ENCODE measurements at places on chromosomes 11 and 22.

DNA sequence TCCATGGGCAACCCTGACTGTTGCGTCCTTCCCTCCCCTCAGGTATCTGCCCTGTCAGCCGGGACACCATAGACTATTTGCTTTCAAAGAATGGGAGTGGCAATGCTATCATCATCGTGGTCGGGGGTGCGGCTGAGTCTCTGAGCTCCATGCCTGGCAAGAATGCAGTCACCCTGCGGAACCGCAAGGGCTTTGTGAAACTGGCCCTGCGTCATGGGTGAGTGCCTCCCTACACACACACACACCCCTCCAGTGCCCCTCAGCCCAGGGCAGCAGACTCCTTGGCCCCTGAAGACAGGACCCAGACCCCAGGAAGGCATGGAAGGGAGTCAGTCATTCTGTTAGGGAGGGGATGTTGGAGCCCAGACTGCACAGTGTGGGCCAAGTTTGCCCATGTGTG is 17.9 kb upstream of the UVRAG start:
- no peak for DNase-seq

- DNase-seq, result no peak
Measured at GRCh38 chr11:34178209-34178821, 72.9 kb downstream of the NAT10 start.

DNA sequence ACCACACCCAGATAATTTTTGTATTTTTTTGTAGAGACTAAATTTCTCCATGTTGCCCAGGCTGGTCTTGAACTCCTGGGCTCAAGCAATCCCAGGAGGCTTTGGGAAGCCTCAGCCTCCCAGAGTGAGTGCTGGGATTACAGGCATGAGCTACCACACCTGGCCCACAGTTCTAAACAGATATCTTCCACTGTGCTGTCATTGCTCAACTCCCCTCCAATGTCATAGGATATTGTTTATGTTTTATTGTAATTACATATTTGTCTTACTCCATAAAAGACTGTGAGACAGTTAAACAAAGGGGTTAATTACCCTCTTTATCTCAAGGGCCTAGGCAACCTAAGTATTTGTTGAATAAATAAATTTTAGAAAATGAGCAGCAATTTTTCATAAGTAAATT is 204.2 kb downstream of the GRM5 start:
- no peak for DNase-seq

DNA sequence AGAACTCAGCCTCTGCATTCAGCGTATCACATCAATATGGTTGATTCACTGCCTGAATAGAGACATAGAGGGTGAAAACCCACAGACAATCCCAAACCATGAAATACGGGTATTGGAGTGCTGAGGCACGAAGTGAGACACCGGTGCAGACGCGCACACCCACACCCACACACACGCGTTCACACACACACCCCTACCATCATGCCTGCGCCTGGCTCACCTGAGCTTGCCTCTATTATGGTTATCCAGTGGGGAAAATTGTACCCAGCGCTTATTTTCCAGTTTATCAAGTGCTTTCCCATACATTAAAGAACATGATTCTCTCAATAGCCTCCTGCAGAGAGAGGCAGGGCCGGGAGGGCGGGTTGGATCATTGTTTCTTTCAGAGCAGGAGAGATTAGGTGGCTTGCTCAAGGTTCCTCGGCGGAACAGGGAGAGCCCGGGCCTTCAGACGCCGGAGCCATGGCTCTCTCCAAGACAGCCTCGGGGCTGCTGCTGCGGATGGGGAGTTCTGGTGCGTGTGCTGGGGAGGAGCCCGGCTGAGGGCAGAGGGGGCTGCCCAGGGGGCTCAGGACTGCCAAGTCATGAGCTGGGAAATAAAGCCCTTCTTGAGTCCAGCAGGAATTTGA is 78.9 kb upstream of the THY1 start:
- no peak for DNase-seq

- DNase-seq, result no peak
Measured at GRCh38 chr11:126098204-126098769, 35.6 kb upstream of the CDON start.

DNA sequence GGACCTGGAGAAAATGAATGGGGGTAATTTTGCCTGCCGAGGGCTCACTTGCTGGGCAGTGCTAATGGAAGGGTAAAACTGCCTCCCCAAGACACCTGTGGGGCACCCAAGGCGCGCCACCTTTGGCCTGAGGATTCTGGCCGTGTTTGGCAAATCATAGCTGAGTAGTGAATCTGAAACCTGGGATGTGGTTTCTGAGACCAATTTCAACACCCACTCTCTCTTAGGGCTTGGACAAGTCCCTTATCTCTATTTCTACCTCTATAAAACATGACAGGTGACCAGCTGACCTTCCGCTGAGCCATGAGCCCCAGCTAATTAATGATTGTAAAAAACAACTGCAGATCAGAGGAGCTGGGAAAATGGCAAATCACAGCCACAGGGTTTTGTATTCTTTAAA is 1.5 kb upstream of the PACSIN3 start:
- DNase-seq, result no peak

DNA sequence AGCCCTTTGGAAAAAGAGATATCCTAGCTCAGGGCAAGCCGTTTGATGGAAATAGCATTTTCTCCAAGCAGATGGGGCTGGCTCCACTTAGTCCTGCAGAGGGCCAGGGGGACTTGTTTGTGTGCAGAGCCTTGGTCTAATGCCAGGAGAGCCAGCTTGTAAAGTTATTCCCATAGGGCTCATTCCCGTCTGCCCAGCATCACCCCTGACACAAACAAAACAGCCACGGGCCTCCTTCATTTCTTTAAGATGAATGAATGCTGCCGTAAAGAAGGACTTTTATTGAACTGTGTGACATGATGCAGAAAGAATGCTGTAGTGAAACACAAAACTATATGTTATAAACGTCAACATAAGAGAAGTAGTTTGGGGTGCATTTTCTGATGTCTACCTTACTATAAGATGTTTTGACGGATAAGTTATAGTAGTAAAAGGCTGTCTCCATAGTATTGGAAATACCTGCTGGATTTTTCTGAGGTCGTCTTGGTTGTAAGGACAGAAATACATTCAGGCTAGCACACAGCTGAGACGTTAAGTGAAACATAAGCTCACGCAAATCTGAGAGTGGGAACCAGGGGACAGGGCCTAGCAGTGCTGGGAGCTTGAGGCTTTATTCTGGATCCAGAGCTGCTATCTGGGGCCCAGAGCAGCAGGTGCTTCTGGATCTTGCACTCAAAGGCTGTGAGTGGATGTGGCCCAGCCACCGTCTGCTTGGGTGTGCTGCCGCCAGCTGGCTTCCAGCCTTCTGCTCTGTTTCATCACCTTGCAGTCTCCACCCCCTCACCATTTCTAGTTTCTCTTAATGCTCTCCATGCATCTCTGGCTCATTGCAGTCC is 53.3 kb downstream of the NCAM1 start:
- no peak for DNase-seq

DNA sequence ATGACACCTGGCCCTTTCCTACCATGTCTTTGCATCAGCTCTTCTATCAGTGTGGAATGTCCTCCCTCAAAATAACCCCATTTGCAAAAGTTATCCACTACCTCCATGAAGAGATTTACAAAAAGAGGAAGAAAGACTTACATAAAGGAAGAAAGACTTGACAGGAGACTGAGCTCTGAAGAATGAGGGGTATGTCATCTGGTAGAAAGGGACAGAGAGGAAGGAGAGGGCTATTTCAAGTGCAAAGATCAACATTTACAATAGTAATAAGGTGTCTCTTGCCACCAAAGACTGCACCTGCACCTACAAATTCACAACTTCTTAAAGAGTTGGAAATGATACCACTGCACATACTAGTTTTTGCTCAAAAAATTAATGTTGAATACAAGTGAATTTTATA is 18.2 kb downstream of the PAK1 start:
- DNase-seq, result no peak

- DNase-seq, result no peak
Measured at GRCh38 chr11:135046986-135047385, 634.9 kb upstream of the B3GAT1 start.

- DNase-seq, result no peak
Measured at GRCh38 chr11:112310848-112311247, 50.2 kb upstream of the PLET1 start.

GRCh38 chr22:30877662-30878515 is 90.7 kb downstream of the MORC2 start:
- no peak for DNase-seq

DNA sequence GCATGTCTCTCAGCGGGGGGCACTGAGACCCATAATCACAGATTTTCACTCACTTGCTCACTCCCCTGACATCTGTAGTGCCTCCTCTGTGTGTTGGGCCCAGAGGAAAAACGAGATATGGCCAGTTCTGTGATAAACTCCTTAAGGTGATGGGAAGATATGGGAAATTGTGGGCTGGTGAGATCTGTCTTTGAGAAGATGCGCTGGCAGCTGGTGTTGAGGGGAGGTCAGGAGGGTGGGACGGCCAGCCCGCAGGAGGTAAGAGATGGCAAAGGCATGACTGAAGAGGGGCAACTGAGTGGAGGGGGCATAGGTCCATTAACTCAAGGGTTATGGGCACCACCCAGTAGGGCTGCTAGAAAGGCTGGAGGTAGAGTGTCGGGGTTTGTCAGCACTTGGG is 60.1 kb upstream of the CLTCL1 start:
- DNase-seq, result no peak

GRCh38 chr11:116930177-116930576 is 92.8 kb upstream of the APOA1 start:
- peak; percentile 78 for DNase-seq

- no peak for DNase-seq
Measured at GRCh38 chr11:10942620-10943019, 84.8 kb upstream of the ZBED5 start.

Data from common myeloid progenitor, CD34-positive (primary cell).